ENCODE measurements at places on chromosomes 16 and 17.

DNA sequence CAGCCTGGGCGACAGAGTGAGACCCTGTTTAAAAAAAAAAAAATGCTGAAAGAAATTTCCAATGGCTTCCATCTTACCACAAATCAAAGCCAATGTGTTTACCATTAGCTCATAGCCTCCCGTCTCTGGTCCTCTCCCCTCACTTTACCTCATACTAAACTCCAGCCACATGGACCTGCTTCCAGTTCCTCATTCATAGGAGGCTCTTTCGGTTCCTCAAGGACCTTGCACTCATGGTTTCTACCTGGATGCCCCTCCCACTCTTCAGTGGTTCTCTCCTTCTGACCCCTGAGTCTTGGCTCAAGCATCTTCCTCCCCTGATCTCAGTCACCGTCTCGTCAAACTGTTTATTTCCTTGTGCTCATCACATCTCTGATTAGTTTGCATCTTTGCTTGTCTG lies 3.8 kb upstream of the DEF8 start:
- DNase-seq: no peak

- peak; percentile 74 for DNase-seq
Measured at GRCh38 chr16:84738255-84739038, 38.6 kb downstream of the USP10 start.

- no peak for DNase-seq
Measured at GRCh38 chr16:56871172-56871593, 6.2 kb downstream of the SLC12A3 start.

GRCh38 chr16:81623365-81624102 lies 155.6 kb upstream of the PLCG2 start:
- DNase-seq: peak; percentile 67

DNA sequence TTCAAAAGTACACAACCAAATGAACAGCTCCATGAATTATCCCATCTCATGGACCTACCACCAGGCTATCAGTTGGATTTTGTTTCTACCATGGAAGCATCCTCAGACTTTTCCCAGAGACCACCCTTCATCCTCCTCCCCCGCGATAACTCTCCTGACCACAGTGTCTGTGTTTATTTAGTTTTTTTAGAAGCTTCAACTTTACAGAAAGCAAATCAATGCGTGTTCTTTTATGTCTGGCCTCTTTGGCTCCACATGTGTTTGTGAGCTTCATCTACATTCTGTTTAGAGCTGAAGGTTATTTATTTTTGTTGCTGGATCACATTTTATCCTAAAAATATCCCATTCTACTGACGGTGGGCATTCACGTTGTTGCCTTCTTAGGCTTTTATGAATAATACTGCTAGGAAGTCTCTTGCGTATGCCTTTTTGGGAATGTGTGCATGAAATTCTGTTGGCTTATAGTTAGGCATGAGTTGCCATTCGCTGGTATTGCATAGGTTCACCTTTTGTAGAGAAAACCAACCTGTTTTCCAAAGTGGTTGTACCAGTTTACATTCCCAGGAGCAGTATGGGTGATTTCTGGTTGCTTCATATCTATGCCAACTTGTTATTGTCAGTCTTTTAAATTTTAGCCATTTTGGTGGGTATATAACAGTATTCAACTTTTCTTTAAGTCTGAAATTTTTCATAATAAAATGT lies 83.0 kb downstream of the CMIP start:
- DNase-seq: no peak

GRCh38 chr17:2937331-2938003 lies 125.9 kb downstream of the OR1D5 start:
- DNase-seq: no peak

GRCh38 chr16:89615596-89616090 lies 2.2 kb downstream of the DPEP1 start:
- DNase-seq: peak; percentile 40

GRCh38 chr16:1175566-1176279 lies 22.8 kb downstream of the CACNA1H start:
- no peak for DNase-seq

GRCh38 chr16:10607157-10607556 lies 26.8 kb upstream of the EMP2 start:
- no peak for DNase-seq

GRCh38 chr17:80349751-80350150 lies 65.2 kb upstream of the ENDOV start:
- DNase-seq: no peak

- no peak for DNase-seq
Measured at GRCh38 chr17:6548578-6549330, 7.6 kb downstream of the PITPNM3 start.

DNA sequence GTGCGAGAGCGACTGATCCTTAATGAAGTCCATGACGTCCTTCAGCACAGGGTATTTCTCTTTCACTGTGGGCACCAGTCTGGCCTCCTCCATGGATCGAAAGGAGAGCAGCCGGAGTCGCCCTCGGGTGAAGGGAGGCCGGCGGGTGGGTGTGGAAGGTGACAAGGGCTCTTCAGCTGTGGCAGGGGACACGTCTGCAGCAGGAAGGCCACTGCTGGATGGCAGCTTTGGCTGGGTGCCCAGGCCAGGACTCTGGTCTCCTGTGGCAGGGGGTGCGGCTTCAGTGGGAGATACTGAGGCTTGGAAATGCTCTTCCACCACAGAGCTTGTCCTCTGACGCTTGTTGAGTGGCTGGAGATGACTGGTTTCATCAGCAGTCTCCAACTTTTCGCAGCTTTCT lies 78.5 kb downstream of the ZZEF1 start:
- no peak for DNase-seq

DNA sequence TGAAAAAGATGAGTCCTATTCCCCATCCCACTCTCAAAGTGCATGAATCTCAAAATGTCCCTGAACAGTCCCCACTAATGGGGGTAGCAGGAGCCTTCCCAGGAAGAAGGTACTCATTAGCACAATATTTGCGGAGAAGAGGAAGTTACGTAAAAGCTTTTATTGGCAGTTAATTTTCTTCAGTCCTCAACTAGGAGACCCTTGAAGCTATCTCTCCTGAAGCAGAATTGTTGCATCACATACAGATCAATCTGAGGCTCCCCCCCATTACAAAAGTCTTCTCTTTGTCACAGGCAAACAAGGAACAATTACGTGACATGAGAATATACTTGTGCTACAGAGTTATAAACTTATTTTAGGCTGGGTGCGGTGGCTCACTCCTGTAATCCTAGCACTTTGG lies 14.2 kb downstream of the SLFN12L start:
- no peak for DNase-seq

- no peak for DNase-seq
Measured at GRCh38 chr16:68365167-68365817, 54.5 kb downstream of the PRMT7 start.

- no peak for DNase-seq
Measured at GRCh38 chr16:67760206-67760955, 41.3 kb upstream of the GFOD2 start.

GRCh38 chr17:1995907-1996799 lies 29.0 kb downstream of the RTN4RL1 start:
- DNase-seq: no peak

GRCh38 chr16:57865746-57866528 lies 63.6 kb upstream of the KIFC3 start:
- DNase-seq: no peak

DNA sequence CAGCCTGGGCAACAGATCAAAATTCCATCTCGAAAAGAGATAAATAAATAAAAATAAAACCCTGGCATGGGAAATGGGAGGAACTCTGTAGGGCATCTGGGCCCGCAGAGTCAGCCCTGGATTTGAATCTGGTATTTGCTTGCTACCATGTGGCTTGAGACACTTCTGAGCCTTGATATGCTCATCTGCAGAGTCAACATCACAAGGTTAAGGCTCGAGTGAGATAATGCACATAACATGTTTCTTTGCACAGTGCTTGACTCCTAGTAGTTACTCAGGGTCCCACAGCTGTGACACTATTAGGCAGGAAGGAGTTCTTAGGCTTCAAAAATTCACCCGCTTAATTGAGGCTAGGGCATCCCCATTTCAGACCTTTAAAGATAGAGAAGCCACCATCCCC lies 21.3 kb downstream of the CDK5RAP3 start:
- no peak for DNase-seq

DNA sequence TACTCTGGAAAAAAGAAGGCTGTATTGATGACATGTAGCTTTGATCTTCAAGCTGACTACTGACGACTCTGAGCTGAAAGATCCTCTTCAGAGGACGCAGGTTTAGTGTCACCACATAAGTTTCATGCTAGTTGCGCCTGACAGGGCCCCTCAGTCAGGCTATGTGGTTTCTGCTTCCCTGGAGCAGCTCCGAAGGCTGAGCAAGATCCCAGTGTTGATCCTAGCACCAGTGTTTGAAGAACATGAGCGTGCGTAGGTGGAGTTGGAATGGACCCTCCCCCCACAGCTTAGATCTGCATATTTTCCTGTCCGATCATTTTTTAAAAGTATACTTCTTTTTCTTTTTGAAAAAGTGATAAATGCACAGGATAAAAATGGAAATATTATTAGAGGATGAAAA lies 17.3 kb downstream of the BANP start:
- no peak for DNase-seq

GRCh38 chr16:28210979-28211588 lies 681 bp downstream of the XPO6 start:
- peak; percentile 56 for DNase-seq

GRCh38 chr16:53503991-53504663 lies 1.1 kb upstream of the AKTIP start:
- no peak for DNase-seq

GRCh38 chr17:63039342-63039741 lies 73.3 kb downstream of the TANC2 start:
- DNase-seq: no peak

- DNase-seq: no peak
Measured at GRCh38 chr17:59425085-59425931, 93.9 kb downstream of the YPEL2 start.

- peak; percentile 33 for DNase-seq
Measured at GRCh38 chr17:73566905-73567782, 77.1 kb downstream of the SDK2 start.

DNA sequence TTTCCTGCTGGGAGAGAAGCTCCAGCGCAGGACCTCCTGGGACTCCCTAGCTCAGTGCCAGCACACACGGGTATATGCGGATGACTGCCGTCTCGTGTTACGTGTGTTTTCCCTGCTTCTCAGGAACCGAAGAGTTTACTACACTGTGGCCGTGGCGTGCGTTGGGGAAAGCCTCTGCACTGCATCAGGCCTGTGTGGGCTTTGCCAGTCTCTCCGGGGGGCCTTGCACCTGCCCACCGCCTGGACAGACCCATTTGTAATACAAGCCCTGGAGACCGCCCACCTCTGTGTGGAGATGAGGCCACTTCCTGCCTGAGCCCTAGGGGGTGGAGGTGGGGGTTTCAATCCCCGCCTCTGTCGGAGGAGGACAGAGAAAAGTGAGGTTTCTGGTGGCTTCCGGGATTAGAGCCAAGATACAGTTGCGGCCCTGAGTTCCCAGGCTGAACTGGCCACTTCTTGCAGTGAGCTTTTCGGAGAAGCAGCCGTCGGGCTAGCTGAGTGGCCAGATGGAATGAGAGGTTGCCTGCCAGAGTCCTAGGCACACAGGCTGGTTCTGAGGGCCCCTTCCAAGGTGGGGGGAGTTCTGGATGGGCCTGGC lies 43.4 kb upstream of the GSE1 start:
- DNase-seq: peak; percentile 65

GRCh38 chr16:35391328-35391727 lies 1931.9 kb downstream of the TP53TG3F start:
- DNase-seq: no peak

GRCh38 chr16:65876056-65876408 lies 490.5 kb upstream of the CDH5 start:
- DNase-seq: no peak

DNA sequence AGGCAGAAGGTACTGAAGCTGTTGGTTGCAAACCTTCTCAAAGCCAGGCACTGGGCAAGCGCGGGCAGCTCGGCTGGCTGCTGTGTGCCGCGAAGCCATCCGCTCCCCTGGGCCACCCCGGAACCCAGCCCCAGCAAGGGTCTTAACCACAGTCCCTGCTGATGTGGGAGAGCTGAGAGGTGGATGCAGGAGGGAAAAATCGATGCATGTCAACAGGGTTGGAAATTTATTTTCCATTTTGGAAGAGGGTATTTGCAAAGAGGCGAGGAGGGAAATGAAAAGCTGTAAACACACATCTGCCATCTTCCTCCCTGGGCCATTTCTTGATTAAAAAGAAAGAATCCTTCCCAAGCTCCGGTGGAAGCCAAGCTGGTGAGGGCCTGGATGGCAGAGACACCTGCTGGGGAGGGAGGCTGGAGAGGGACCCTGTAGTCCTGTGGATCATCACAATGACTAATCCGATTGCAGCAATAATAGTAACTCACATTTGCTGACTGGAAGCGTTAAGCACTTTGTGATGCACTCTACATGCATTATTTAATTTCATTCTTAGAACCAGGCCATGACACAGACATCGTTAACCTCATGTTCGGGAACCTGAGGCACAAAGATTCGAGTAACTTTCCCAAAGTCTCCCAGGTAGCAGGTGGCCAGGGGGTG lies 13.9 kb upstream of the TBX2 start:
- DNase-seq: no peak

- DNase-seq: peak; percentile 60
Measured at GRCh38 chr17:82236142-82236971, 7.5 kb downstream of the SLC16A3 start.

GRCh38 chr17:69045646-69046045 lies 15.1 kb downstream of the ABCA9 start:
- DNase-seq: no peak

- no peak for DNase-seq
Measured at GRCh38 chr17:1124896-1125787, 54.6 kb downstream of the ABR start.

GRCh38 chr17:50388728-50389127 lies 8.6 kb downstream of the LRRC59 start:
- no peak for DNase-seq

GRCh38 chr17:27640790-27641189 lies 9.8 kb downstream of the LGALS9 start:
- DNase-seq: no peak

DNA sequence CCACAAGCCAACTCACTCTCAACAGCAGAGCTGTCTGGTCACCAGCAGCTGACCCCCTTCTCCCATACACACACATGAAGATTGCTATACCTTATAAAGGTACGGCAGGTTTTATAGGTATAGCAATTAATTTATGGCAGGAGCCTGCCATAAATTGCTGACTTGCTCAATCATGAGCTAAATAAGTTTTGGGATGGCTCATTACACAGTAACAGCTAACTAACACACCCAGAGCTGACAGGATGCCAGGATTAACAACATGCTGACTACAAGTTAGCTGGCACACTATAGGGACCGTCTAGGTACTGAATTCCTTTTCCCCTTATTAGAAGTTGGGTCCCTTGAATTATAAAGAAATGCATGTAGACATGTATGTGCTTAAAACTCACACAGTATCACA lies 150.3 kb upstream of the KCNJ18 start:
- DNase-seq: no peak

- DNase-seq: no peak
Measured at GRCh38 chr17:42608305-42609181, 631 bp downstream of the RETREG3 start.

All from activated gamma-delta T cell treated with Interleukin-2 at 50 U/mL for 16 hours (primary cell).